ENCODE measurements at places on chromosomes 2 and 18.

- DNase-seq = no peak
These were observed 300 bp upstream of the STON1 start for GRCh38 chr2:48529676-48530032.

- DNase-seq = no peak
These were observed 87.1 kb downstream of the ANKRD44 start for GRCh38 chr2:197223451-197223850.

DNA sequence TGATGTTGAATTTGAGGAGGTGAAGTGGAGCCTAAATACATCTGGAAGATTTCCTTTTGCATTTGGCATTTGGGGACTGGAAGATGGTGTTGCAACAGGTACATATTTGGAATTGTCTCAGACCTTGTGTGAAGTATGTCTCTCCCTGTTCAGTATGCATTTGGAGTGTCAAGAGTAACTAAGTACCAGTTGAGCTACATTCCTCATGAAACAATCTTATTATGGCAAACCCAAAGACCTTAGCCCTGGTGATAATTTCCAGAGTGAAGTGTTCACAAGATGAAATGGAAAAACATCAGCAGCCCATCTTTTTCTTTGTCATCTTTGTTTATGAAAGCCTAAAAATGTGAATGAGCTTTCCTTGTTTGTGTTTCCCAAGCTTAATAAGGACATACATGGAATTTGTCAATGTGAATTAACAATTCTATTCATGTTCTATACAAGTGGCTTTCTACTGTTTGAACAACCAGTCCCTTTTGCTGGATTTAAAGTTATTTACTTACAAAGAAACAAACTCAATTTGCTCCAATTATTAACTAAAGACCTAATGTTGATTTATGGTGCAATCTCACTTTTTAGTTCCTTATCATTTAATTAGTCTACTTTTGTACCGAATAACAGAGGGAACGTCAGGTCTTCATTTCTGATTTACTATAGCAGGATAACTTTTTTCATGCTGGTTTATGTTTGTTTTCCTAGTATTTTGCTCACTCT lies 42.1 kb upstream of the PPP1R1C start:
- no peak for DNase-seq

GRCh38 chr18:48718251-48718959 lies 179.6 kb downstream of the CTIF start:
- DNase-seq = no peak

GRCh38 chr2:11877764-11878163 lies 131.3 kb downstream of the LPIN1 start:
- DNase-seq = no peak

- DNase-seq = no peak
These were observed 176.1 kb upstream of the NOL4 start for GRCh38 chr18:34400834-34401233.

- DNase-seq = no peak
These were observed 293.6 kb upstream of the SESTD1 start for GRCh38 chr2:179558010-179558934.

GRCh38 chr18:40415176-40415791 lies 1539.8 kb upstream of the PIK3C3 start:
- no peak for DNase-seq

DNA sequence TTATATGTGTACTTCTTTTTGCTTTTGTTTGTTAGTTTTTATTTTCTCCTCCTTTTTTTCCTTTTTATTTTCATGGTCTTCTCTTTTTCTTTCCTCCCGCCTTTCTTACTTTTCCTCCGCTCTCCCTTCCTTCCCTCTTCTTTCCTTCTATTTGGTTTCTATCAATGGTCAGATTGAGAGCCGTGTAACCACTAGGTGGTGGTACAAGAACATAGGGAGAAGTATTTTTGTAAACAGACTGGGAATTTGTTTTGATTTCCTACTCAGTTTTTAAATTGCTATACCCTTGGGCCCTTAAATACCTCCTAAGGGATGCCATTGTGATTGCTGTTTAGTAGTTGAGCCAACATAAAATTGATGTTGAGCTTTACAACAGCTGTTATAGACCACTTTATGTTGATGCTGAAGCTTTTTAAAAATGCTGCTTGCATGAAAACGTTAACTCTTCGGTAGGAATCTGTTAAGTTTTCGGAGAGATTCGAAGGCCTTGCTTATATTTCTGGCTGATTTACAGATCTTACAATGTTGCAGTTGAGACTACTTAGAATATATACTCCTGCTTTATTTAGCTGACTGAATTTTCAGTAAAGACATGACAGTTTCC lies 124.2 kb downstream of the UBE2E3 start:
- DNase-seq = peak; percentile 63

GRCh38 chr18:31176531-31176930 lies 13.9 kb upstream of the DSC1 start:
- DNase-seq = no peak

DNA sequence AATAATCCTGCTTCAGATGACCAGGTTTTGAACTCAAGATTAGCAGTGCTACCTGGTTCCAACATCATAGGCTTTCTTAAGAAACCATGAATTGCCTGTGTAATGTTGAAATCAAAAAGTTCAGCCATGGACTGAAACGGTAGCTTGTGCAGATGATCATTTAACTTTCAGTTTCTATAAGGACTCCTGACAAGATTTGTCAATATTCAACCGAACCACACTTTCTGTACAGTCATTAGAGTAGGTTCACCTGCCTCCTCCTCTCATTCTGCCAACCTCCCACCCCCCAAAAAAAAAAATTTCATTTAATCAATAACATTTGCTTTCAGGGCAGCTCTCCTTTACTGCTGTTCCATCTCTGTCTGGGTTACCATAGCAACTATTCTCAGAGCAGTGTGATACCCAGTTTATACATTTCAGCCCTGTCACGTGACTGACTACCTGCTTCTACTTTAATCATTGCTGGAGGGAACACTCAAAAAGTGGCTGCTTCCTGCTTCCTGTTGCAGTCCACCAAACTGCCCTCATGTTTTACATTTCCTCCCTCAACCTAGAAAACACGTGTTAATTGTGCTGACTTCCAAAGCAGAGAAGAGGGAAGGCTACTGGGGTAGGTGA lies 275.5 kb downstream of the SS18 start:
- DNase-seq = no peak

GRCh38 chr2:222423632-222424275 lies 589 bp upstream of the SGPP2 start:
- DNase-seq = peak; percentile 95

GRCh38 chr2:232860593-232861241 lies 9.3 kb upstream of the SNORC start:
- no peak for DNase-seq

- no peak for DNase-seq
These were observed 313.4 kb upstream of the ID2 start for GRCh38 chr2:8368463-8368862.

- peak; percentile 61 for DNase-seq
These were observed 28.0 kb upstream of the MARCO start for GRCh38 chr2:118913803-118914645.

- DNase-seq = peak; percentile 47
These were observed 369.3 kb upstream of the KCNH7 start for GRCh38 chr2:163207693-163208370.

DNA sequence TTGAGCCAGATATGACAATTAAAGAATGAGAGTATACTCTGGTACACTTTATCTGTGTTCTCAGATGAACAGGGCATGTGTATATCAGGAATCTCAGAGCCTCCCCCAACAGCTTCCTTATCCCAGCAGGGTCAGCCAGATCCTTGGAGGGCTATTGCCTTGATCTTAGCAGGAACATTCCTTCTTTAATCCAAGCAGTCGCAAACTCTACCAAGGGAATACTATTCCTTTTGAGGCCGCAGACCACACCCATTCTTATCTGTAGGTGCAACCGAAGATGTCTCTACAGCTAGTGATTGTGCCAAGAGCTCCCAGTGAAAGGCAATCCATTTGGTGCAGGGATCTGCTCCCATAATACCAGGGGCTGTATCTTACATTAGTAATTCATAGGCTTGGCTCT lies 118.3 kb upstream of the DOK6 start:
- DNase-seq = no peak

DNA sequence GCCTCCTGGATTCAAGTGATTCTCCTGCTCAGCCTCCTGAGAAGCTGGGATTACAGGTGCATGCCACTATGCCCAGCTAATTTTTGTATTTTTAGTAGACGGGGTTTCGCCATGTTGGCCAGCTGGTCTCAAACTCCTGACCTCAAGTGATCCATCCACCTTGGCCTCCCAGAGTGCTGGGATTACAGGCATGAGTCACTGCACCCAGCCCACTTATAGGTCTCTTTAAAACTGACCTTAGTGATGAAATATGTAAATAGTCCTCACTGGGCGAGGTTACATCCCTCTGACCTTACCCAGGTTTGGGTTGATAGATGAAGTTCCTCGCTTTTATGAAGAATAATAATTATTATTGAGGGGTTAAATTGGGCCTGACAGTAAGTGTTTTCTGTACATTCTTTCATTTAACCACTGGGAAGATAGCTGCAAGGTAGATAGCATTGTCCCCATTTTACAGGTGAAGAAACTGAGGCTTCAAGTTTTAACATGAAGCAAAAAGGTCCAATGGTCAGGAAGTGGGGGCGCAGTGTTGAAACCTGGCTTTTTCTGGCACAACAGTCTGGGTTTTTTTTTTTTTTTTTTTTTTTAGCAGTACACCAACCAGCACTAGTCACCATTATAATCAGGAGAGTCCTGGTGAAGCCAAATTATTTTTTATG lies 174.8 kb upstream of the EPAS1 start:
- DNase-seq = peak; percentile 49

DNA sequence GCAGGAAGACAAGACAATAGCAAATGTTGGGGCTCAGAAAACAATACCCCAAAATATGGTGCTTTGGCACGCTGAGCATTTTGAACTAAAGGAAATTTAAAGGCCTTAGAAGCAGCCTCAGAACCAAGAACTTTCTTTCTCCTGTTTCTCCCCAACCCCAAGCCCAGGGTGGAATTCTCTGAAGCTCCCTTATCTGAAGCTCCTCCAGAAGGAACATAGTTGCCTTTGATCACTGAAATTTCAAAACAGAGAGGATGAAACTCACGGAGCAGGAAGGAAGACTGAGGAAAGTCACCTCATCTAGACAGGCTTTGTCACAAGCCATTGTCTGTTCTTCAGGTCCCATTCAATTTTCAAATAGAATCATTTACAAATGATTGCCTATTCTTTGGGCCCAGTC lies 15.5 kb upstream of the BMPR2 start:
- DNase-seq = no peak

- DNase-seq = peak; percentile 13
These were observed 1.5 kb downstream of the ZNF804A start for GRCh38 chr2:184599872-184600222.

DNA sequence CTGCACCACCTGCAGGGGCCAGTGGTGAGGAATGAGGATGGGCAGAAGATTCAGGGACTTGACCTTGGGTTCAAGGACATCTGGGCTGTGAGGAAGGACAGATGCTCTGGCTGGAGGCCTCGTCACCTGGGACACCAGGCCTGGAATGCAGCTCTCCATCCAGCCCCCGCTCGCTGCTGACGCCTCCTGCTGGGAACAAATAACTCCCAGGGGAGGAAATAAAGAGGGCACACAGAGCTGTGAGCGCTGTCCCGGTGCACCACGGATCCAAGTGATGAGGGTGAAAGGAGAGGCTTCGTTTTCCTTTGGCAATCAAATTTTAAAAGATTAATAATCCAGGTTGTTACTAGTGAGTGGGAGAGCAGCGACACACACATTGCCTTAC lies 368.0 kb upstream of the MYT1L start:
- DNase-seq = no peak

DNA sequence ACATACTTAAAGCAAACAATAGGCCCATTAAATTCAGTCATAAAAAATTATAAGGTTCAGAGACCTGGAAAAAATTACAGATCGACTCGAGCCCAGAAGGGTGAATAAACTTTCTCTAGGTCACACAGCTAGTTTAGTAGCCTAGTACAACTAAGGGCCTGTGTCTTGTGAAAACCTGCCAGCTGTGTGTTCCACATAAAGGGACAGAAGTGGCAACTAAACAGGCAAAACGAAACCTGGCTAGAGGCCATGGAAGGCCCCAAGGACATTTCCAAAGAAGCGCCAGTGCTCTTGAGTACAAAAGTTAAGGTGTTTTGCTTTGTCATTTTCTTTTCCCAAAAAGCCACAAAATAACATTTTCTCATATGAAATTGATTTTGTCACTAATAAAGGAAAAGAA lies 164.9 kb downstream of the L3MBTL4 start:
- DNase-seq = no peak

GRCh38 chr18:48308755-48309575 lies 100.2 kb downstream of the ZBTB7C start:
- DNase-seq = no peak

GRCh38 chr2:192194866-192195547 lies at the start of gene TMEFF2:
Gene TMEFF2 (minus strand): TSS chr2:192194933. CDS start chr2:192194524, 409 bp downstream.
- DNase-seq = peak; percentile 45

GRCh38 chr2:101806123-101806522 lies 108.6 kb downstream of the MAP4K4 start:
- DNase-seq = peak; percentile 69

DNA sequence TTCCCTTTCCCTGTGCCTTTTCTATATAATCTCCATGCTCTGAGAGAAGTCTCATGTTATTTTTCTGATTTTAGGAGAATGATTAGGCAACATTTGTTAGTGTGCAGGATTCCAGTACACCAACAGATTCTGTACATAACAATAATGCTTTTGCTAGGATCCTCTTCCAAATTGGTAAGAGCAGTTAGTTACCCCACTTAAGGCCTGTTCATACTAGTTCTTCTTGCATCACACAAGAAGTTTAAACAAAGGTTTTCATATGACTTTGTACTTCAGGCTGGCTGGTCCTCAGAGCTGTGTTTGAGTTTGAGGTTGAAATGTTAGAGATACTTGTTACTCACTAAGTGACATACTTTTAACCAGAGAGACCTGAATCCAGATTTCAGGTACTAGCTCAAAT lies 686.9 kb upstream of the NRXN1 start:
- peak; percentile 25 for DNase-seq

- DNase-seq = peak; percentile 90
These were observed 67.9 kb downstream of the DGKD start for GRCh38 chr2:233422050-233422639.

- DNase-seq = no peak
These were observed 20.2 kb upstream of the ERMN start for GRCh38 chr2:157345647-157346389.

DNA sequence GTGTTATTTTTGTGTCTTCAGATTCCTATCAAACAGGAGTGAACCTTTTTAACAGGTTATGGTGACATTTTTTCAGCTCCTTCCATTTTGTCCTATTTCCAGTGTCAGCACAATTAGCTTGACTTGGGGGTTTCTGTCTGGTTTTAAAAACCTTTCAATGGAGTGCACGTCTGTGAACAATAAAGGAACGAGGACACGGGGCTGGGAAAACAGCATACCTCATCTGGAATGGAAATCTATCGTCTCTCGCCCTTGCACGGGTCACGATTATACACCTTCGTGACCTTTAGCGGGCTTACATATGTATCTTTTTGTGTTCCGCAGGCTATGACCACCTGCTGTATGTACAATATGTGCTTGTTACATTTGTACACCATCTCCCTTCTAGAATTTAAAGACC lies 2.3 kb upstream of the ZNF532 start:
- no peak for DNase-seq
